Activated T-helper 2 cell treated with anti-CD3 and anti-CD28 coated beads, Interferon-gamma antibody, Interleukin-2, Interleukin-4, amounts not matched to agents 10 μg/mL and 5 μg/mL and 100 μg/mL, durations not matched to agents 14 hours and 24 hours and 36 hours (primary cell): ENCODE measurements at places on chromosomes 1 and 21.

GRCh38 chr1:53392460-53392859 lies 64.6 kb upstream of the LRP8 start:
- DNase-seq = no peak

DNA sequence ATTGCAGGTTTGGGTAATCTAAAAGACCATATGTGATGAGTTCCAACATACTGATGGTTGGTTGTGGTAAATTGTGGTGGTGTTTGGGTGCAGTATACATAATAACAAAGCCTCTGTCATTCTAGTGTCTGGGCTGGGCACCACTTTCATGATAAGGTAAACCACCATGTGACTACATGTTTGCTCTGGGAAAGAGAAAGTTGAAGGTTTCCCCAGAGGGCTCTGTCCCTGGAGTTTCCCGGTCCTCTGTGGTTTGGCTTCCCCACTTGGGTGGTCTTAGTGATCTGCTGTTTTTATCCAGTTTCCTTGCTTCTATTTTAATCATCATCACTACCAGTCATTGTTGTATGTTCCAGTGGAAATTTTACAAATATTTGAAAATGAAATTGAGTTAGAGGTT lies 55.9 kb upstream of the TSPAN2 start:
- DNase-seq = no peak

- DNase-seq = no peak
Measured at GRCh38 chr1:61091455-61091854, 9.1 kb downstream of the NFIA start.

GRCh38 chr1:204828352-204828850 lies 42.3 kb upstream of the NFASC start:
- DNase-seq = peak; percentile 26

DNA sequence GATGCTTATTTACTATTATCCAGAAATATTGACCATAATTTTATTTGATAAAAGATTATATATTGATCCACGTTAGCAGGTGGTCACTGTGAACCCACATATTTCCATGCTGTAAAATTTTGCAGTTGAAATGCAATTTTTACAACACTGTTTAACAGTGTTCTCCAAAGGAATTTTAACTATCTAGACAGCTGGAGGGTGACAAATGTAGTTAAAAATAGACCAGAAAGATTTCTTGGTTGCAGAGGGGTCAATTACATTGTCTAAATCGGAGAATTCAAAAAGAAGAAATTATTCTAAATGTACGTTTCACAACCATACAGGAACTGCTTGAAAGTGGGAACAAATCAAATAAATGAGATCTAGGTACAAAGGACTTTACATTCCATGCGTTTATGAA lies 625.2 kb upstream of the NCAM2 start:
- DNase-seq = no peak

GRCh38 chr1:115412733-115413132 lies 74.7 kb upstream of the NGF start:
- no peak for DNase-seq
